HFFc6 (cell line): ENCODE measurements at places on chromosomes 12 and 14. TPM values are rescaled to one million over a fixed set of nuclear protein-coding genes. Genes with fewer than 3 reads are reported as not detected.

- no peak for DNase-seq
These were observed 1.9 kb downstream of the SRGAP1 start for GRCh38 chr12:63846238-63846967.

GRCh38 chr12:48817873-48818830 lies at the start of gene CACNB3:
Gene CACNB3 (plus strand): TSS chr12:48818496. CDS start chr12:48818930, 434 bp downstream.
- DNase-seq: peak; percentile 23

- no peak for DNase-seq
These were observed 20.0 kb upstream of the DNAH10 start for GRCh38 chr12:123741937-123742572.

DNA sequence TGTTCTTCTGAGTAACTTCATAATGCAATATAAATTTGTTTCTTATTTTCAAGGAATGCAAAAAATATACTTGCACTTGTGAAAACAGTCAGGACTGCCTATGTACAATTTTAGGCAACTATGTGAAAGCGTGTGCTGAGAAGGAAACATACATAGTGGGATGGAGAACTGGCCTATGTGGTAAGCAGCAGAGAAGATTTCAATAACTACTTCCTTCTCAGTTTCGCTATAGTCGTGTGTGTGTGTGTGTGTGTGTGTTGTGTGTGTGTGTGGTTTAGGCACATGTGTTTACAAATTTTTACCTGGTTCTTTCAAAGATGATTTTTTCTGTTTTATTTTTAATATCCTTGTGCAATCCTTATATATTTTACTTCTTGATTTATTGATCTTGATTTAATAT lies 211.8 kb downstream of the LRRK2 start:
- no peak for DNase-seq

DNA sequence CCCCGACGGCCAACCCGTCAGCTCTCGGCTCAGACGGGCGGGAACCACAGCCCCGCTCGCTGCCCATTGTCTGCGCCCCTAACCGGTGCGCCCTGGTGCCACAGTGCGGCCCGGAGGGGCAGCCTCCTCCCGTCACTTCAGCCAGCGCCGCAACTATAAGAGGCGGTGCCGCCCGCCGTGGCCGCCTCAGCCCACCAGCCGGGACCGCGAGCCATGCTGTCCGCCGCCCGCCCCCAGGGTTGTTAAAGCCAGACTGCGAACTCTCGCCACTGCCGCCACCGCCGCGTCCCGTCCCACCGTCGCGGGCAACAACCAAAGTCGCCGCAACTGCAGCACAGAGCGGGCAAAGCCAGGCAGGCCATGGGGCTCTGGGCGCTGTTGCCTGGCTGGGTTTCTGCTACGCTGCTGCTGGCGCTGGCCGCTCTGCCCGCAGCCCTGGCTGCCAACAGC lies at the start of gene WNT1:
TSS of gene WNT1 (plus strand) at position 32 of the 450 bp plus-strand sequence. CDS start at position 361, 329 bp downstream.
- no peak for DNase-seq

Gene SLC2A3
- 37.0 to 47.1 TPM (median 44.8 TPM) in 3 replicates for total RNA-seq
